ENCODE measurements at places on chromosomes 16 and 17.

DNA sequence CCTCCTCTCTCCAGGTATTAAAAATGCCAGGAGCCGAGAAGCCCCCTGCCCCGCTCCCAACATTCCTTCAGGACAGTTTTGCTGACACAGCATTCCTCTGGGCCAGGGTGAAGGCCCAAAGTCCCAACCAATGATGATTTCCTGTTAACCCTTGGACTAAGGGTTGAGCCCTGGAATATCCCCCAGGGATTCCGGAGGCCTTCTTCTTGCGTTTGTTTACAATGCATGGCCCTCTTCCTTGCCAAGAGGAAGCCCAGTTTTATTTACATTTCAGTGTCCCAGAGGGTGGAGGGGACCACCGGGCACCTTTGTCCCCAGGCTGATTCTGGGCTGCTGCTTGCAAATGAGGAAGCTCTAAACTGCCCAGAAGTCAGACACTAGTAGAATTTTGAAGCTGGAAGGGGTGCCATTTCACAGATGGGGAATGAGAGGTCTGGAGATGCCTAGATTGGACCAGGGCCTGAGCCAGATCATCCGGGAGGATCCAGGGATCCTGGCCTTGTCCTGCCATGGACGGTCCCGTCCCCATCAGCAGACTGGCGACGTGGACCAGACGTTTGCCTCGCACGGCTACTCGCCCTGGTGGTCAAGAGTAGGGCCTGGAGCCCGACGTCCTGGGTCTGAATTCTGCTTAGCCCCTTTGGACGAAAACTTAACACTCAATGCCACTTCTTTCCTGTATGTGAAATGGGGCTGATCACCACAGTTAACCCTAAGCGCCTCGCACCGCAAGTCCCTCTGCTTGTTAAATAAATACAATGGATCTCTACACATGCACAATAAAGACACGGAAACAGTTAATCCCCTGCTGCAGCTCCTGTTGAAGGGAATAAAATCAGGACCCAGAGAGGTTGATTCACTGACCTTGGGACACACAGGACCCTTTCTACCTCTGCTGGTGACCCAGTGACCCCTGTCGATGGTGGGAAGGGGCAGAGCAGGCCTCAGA, 55.6 kb upstream of the CIBAR2 start:
- no peak for DNase-seq

DNA sequence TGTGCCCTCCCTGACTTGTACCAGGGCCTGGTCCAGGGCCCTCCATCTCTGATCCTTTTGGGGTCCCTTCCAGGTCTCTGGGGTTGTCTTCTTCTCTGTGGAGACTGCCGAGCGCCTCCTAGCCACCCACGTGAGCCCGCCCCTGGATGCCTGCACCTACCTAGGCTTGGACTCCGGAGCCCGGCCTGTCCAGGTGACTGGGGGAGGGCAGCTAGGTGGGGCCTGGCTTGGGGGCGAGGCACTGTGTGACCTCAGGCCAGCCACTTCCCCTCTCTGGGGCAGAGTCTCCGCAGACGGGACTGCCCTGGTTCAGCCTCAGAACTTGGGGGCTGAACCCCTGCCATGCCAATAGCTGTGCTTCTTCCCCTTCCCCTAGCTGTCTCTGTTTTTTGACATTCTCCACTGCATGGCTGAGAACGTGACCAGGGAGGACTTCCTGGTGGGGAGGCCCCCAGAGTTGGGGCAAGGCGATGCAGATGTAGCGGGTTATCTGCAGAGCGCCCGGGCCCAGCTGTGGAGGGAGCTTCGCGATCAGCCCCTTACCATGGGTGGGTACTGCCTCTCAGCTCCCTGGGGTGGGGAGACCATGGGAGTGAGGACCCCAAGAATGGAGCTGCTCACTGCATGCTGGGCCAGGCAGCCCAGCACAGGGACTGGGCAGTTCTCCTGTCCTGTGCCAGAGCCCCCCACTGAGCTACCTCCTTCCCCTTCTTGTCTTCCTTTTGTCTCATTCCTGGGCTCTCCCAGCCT, 14.6 kb downstream of the FCSK start:
- DNase-seq, result no peak

- DNase-seq, result no peak
Measured at GRCh38 chr16:50699326-50700159, 6.1 kb downstream of the NOD2 start.

DNA sequence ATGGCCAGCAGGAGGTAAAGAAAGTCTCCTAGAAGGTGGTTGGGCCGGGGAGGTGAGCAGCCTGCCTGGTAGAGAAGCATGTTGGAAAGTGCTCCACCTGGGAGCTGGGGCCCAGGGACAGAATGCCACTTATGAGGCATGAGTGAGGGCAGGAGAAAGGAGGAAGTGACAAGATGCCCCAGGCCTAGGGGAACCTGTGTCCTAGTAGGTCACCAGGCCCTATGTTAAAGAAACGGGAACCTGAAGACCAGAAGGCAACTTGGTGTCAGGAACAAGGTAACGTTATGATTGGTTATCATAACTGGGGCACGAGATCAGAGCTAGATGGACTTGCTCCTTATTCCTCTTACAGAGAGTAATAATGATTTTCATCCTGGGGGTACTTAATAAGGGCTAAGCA, 34.3 kb downstream of the PITPNC1 start:
- DNase-seq, result no peak

GRCh38 chr17:1299552-1300370, 20.3 kb downstream of the TRARG1 start:
- DNase-seq, result no peak

GRCh38 chr16:64952177-64952576, 169.7 kb downstream of the CDH11 start:
- DNase-seq, result no peak

DNA sequence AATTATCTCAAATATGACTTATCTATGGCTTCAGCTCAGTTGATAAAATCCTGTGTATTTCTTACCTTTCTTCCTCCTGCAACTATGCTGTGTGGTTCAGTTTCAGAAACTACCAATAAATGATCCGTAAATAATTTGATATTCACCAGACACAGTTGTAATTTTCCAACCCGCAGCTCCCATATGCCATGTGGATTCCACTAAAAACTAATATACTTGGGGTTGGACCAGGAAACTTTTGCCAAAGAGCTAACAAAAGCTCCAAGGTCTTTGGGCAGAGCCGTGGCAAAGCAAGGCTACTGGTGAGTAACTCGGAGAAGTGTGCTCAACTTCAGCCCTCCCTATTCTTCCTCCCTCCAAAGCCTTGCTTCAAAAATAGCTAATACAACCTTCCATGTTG, 2.3 kb upstream of the CHST6 start:
- DNase-seq, result peak; percentile 40

GRCh38 chr17:76371656-76372628, 12.5 kb upstream of the SPHK1 start:
- DNase-seq, result no peak

- no peak for DNase-seq
Measured at GRCh38 chr17:2893422-2893914, 97.2 kb downstream of the RAP1GAP2 start.

DNA sequence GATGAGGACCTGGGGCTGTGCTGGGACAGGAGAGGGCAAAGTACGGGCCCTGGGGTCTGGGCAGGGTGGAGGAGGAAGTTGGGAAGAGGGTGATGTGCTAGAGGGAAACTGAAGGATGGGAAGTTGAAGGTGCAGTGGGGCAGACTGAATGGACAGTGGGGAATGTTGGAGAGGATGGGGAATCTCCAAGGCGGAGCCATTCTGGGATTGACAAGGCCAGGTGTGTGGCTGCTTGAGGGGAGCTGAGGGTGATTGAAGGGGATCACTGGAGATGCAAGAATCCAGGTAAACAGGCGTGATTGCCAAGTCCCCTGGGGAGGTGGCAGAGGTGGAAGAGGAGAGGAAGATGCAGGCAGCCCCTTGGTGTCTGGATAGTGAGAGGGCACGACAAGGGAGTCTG, 8.5 kb upstream of the HSD3B7 start:
- no peak for DNase-seq

DNA sequence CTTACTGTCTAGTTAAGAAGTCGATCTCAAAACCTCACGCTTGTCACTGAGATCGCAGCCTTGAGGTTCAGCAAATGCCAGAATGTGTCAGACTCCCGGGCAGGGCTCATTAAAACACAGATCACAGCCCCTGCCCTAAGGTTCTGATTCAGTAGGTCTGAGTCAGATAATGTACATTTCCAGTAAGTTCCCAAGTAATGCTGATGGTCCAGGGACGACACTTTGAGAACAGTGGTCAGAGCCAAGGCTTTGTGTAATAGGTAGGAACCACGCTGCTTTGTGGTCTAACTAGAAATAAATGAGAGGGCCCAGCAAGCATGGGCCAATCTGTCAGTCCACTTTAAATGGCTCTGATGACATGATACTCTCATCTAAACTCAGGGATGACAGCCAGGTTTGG, 228.6 kb downstream of the ZFHX3 start:
- no peak for DNase-seq

DNA sequence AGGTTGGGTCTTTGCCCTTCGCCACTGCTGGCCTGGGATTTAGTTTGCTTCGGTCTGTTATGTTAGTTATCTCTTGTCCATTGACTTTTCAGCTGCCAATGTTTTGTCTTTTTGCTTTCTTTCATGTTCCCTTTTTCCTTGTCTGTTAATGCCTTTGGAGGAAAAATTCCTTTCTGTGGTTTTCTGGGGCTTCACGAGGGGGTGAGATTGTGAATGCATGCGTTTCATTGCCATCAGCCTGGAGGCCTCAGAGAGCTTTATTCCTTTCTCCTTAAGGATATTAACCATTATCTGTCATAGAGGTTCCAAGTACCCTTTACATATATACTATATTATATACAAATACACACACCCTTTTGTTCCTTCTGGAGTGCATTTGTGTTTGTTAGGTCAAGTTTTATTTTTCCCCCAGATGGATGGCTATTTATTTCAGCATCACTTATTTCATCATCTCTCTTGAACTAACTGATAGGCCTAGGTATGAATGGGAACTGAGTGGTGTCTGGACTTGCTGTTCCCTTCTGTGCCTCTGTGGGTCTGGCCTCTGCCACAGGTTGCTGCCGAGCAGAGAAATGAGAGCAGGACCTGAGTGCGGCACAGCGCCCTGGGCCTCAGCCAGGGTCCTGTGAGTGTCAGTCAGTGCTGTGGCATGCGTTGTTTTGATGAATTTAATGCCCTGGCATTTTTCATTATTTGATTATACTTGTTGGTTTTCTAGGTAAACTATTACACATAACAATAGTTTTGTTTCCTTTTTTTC, 193.4 kb downstream of the LGALS9B start:
- no peak for DNase-seq

- DNase-seq, result no peak
Measured at GRCh38 chr17:64260886-64261285, 2.2 kb downstream of the TEX2 start.

- DNase-seq, result no peak
Measured at GRCh38 chr17:39062846-39063680, 88.4 kb downstream of the PLXDC1 start.

- no peak for DNase-seq
Measured at GRCh38 chr16:13333336-13333735, 431.9 kb downstream of the SHISA9 start.
